ENCODE measurements at places on chromosomes 6 and 20.

DNA sequence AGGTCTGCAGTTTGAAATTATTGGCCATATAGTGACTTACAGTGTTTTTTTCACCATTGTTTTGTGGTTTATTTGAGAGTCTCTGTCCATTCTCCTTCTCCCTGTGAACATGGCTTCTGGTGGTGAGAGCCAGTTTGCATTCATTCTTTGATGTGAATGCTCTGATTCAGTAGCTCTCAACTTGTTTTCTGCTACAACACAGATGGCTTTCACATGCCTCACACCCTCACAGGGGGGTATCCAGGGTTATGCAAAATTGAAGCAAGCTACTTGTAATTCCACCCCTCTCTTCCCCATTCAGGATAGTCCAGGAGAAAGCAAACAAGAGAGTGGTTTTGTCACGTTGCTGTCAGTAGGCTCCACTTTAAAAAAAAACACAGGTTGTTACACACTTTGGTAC, 55.6 kb downstream of the SLX4IP start:
- DNase-seq = no peak

GRCh38 chr6:369559-370431, 21.8 kb upstream of the IRF4 start:
- DNase-seq = no peak

DNA sequence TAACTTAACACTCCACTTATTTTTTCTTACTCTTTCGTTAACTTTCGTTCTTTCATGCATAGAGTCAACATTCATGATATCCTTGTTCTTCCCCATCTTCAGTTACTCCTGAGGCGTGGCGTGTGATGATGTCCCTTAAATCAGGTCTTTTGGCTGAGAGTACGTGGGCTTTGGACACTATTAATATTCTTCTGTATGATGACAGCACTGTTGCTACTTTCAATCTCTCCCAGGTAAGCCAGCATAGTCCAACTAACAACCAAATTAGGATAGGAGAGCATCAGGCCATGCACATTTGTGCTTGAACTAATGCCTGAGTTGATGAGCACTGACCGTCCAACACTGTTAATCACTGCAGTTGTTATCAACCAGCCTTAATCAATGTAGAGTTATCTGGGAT, 119.6 kb downstream of the TMEM242 start:
- DNase-seq = no peak

GRCh38 chr6:121522265-121522664, 86.8 kb downstream of the GJA1 start:
- DNase-seq = no peak

- peak; percentile 47 for DNase-seq
Measured at GRCh38 chr6:31597006-31597405, 4.2 kb upstream of the NCR3 start.

DNA sequence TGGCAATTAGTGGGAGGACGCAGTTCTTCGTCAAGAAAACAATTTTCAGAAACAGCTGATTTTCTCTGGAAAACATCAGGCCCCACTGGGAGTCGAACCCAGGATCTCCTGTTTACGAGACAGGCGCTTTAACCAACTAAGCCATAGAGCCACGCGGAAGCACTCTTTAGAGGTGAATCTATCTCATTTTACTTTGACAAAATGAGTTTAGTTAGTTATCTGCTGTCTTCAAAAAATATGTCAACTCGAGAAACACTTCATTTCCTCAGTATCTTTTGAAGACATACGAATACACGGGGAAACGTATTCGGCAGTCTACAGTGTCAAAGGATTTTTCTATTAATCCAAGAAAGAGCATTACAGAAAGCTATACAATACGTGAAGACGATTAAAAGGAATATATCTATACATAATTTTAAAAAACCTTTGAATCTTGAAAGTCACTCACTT, 26.7 kb downstream of the GPX6 start:
- no peak for DNase-seq

GRCh38 chr6:18427296-18427695, 40.1 kb downstream of the RNF144B start:
- DNase-seq = no peak

DNA sequence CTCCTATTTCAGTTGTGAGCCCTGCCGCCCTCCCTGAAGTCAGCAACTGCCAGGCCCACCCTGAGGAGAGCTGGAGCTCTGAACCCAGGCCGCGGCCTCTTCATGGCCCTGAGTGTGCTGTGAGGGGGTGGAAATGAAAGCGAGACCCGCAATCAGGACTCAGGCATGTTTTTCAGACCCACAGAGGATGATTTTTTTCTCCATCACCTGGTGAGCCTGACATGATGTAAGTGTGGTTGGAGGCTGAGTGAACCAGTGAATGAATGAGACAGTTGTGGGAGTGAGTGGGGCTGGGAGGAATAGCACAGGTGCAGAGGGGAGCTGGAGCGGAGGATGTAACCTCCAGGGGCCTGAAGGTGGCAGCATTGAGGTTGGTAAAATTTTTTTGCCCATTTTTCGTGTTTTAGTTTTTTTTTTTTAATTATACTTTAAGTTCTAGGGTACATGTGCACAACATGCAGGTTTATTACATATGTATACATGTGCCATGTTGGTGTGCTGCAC, 18.3 kb downstream of the RAET1L start:
- DNase-seq = no peak

DNA sequence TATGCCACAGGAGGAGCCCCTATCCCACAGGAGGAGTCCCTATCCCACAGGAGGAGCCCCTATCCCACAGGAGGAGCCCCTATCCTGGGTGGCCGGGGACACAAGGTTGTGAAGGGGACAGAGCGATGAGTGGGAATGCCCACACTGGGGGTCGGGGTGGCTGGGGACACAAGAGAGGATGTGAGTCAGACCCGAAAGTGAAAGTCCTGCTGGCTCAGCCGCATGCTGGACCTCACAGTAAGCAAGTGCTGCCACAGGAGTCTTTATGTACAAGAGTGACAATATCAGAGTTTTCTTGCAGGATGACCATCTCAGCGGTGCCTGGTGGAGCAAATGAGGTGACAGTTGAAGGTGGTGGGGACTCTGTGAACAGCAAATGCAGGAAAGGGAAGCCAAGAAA, 93.7 kb downstream of the PSMB1 start:
- DNase-seq = no peak

GRCh38 chr6:34791164-34791700, 651 bp upstream of the BLTP3A start:
- no peak for DNase-seq

GRCh38 chr20:32018269-32019155, 8.3 kb downstream of the CCM2L start:
- peak; percentile 19 for DNase-seq

DNA sequence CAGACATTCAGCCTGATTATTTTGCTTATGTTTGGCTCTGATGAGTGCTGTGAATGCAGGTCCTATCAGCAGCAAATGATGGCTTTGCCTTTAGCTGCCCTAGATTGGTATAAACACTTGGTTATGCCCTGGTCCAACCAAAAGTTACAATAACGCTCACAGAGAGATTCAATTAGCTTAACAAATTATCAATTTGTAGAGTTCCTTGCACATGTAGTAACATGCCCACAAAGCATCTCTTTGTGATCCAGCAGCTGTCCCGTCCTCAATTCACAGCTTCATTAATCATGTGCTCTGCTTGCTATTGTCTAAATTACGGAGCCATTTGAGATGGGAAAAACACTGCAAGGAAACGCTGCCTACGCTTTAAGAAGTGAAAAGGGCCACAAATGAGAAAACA, 457.9 kb downstream of the HDGFL1 start:
- DNase-seq = no peak

DNA sequence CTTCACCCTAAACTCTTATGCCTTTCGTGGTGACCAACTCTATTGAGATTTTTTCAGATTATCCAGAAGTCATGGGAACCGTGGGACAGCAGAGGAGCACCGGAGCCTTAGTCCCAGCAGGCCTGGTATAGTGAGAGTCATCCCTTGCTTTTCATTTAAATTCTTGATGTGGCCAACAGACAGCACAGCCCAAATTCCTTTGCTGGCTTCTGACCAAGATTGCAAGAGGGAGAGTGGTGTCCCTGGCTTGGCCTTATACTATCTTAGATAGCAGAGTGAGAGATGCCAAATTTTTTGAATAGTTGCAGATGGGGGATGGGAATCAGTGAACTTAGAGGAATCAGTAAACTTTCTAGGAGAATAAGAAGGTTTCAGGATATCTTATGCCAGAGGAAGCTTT, 7.8 kb downstream of the STX11 start:
- DNase-seq = no peak

GRCh38 chr6:70590400-70590799, 23.7 kb downstream of the SDHAF4 start:
- DNase-seq = no peak

- no peak for DNase-seq
Measured at GRCh38 chr6:41723530-41724227, 11.7 kb downstream of the TFEB start.

GRCh38 chr6:69827276-69827893, 30.6 kb upstream of the LMBRD1 start:
- no peak for DNase-seq

GRCh38 chr20:51450221-51450712, 92.3 kb downstream of the NFATC2 start:
- DNase-seq = no peak

DNA sequence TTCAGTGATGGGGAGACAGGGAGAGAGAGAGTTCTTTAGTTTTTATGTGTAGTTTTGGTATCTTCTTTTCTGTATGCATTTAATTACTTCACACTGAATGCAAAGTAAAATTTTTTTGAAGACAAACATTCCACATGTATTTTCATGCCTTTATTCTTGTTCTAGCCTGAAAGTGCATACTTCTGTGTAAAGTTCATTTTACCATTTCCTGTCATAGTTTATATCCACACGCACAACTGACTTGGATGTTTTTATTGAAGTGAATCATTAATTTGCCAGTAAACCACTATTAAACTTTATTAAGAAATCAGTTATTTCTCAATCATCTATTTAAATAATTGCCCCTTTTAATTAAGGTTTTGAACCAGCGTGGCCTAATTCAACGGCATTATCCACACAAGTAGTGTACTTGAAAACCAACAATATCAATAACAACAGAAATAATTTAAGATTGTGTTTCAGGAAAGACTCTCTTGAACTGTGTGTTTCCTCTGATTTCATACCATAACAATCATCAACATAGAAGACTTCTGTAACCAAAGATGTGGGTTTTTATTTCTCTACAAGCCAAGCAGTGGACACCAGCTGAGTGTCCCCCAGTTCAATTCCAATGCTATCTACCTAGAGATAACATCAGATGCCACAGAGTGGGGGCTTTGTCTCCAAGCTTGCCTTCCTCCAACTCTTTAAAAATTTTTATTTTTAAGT, 512.7 kb upstream of the JAG1 start:
- no peak for DNase-seq

DNA sequence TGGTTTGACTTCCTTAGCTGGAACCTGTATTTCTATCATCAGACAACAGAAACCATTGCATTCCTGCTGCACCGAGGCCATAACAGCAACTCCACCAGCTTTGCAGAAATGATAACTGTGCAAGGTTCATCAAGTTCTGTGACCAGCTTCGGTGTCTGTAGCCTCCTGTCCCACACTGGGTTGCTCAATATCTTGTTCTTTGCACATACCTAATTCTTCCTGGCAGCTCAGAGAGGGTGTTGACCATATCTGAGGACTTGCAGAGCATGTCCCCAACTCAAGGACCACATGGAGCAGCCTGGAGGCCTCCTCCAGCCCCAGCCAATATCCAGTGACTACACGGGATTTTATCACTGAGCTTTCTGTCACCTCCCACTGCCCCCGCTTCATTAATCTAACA, 59.3 kb upstream of the SCAF8 start:
- DNase-seq = no peak

- DNase-seq = no peak
Measured at GRCh38 chr6:70547313-70547712, 19.4 kb upstream of the SDHAF4 start.

DNA sequence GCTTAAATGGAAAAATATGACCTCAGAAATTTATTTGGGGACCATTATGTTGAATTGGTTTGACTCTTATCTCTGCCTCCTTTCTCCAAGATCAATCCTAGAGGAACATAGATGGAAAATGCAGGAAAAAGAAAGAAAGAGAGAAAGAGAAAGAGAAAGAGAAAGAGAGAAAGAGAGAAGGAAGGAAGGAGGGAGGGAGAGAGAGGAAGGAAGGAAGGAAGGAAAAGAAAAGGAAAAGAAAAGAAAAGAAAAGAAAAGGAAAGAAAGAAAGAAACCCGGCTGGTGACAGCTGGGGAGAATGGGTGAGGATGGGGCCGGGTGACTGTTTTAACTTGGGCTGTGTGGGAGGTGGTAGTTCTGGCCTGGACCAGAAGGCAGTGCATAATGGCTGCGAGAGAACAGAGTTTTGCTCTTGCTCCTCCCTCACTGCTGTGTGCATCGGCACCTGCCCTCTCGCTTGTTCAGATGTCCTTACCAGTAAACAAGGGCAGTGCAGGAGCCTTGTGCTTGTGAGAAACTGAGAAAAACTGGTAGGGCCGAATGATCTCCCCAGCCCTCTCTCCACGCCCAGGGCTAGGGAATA, 24.7 kb downstream of the GLO1 start:
- no peak for DNase-seq

DNA sequence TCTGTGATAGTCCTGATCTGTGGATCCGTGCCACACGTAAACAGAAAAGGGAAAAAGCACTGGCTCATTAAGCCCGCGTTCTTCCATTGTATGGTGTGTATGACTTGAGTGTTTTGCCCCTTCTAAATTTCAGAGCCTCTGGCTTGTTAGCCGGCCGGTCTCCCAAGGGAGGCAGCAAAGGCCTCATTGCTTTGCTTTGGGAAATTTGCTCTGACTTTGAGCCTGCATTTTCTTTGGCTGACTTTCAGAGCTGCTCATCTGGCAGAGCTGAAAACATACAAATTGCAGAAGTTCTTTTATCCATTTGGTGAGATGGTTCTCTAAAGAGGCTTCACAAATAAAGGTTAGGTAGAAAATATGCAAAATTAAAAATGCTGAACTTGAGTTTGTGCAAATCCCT, 123.0 kb downstream of the UTRN start:
- DNase-seq = no peak

GRCh38 chr6:45709781-45710220, 305.9 kb downstream of the CLIC5 start:
- DNase-seq = no peak

DNA sequence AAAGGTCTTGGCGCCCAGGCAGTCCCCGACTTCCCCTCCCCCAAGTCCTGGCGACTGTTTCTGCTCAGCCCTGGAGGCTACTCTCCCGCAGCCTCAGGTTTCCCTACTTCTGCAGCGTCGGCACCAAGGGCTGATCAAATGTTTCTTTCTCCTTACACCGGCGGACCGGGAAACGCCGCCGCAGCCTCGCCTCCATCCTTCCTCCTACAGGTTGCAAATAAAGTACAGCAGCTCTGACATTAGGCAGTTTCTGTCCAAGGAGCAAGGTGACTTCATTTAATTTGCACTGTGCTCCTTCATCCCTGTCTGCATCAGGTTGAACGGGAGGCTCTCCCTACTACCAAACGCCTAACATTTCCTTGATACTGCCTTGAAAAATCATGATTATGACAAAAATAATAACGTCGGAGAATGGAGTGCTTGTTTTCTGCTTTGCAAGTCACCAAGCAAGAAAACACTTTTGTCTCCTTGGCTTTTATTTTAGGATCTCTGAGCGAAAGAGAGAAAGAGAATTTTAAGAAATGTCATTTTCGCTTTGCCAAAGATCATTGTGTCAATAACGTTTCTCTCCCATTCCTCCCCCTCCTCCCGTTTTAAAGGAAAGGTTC, 1.0 kb downstream of the CLIC5 start:
- no peak for DNase-seq

- no peak for DNase-seq
Measured at GRCh38 chr6:85436411-85436810, 13.5 kb upstream of the NT5E start.

GRCh38 chr6:45351667-45352066, 23.5 kb downstream of the RUNX2 start:
- DNase-seq = no peak

GRCh38 chr6:119447921-119448320, 98.4 kb upstream of the MAN1A1 start:
- DNase-seq = no peak
